ENCODE measurements at places on chromosomes 3 and 15.

GRCh38 chr3:123953735-123954134, 7.3 kb downstream of the CCDC14 start:
- DNase-seq, result no peak

GRCh38 chr3:74329096-74329495, 285.4 kb downstream of the CNTN3 start:
- DNase-seq, result no peak

GRCh38 chr3:53788038-53788437, 58.2 kb downstream of the CHDH start:
- DNase-seq, result no peak

DNA sequence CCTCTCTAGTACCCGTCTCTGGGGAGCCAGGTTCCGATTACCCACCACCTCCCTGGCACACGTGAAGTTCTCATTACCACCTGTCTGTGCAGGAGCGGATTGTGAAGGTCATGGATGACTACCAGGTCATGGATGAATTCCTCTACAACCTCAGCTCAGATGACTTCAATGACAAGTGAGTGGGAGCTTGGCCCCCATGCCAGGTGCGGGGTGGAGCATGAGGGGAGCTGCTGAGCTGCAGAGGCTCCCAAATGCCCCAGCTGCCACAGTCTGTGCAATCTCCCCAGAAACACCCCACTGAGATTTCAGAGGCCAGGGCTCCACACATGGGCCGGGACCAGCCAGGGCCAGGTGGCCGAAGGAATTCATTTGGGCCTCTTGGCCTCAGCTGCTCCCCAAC, 34.3 kb downstream of the DNAH1 start:
- DNase-seq, result no peak

DNA sequence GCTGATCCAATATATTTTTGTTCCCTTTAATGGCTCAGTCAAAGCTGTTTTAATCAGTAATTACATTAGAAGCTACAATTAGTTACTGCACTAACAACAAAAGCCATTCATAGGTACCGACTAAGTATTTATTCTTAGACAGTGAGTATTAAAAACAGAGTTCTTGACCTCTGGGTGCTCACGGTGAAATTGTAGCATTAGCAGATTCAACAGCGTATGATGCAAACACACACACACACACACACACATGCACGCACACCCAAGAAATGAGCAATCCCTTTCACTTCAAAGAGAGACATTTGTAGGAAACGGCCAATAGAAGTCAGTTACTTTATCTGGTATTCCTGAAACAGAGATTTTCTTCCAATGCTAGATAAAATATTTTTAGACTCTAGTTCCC, 27.0 kb upstream of the MITF start:
- no peak for DNase-seq

Data from AG08395 (cell line).